ENCODE measurements at places on chromosomes 1 and 21.
A peak's percentile ranks its signal among the peaks of the same experiment; 100 is the strongest.

GRCh38 chr1:85290826-85291225 is 14.4 kb upstream of the BCL10 start:
- DNase-seq: no peak

DNA sequence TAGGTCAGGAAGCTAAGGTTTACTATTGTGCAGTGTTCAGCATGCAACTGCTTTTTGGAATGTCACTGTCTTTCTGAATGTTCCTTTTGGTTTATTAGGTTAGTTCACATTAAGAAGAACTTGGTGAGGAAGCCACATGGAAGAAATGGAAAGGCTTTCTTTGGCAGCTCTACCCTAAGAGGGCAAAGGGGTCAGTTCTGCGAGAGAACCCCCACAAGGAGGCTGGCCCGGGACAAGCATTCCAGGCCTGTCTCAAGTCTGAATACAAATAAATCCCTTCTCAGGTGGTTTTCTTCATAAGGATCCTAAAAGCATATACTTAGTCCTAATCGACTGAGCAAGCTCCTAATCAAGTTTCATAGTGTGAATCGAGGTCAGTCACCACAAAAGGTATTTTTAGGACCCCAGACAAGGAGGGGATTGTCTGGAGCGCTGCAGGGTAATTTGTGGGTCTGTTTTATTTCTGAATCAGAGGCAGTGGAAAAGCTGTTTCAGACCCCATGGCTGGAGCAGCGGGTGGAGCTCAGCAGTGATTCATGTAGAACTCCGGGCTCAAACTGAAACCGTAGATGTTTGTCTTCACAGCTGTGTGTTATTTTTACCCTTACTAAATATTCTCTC is 63.3 kb downstream of the ERG start:
- DNase-seq: no peak

- DNase-seq: no peak
Observed at GRCh38 chr1:206824331-206824730, 41.1 kb upstream of the IL20 start.

DNA sequence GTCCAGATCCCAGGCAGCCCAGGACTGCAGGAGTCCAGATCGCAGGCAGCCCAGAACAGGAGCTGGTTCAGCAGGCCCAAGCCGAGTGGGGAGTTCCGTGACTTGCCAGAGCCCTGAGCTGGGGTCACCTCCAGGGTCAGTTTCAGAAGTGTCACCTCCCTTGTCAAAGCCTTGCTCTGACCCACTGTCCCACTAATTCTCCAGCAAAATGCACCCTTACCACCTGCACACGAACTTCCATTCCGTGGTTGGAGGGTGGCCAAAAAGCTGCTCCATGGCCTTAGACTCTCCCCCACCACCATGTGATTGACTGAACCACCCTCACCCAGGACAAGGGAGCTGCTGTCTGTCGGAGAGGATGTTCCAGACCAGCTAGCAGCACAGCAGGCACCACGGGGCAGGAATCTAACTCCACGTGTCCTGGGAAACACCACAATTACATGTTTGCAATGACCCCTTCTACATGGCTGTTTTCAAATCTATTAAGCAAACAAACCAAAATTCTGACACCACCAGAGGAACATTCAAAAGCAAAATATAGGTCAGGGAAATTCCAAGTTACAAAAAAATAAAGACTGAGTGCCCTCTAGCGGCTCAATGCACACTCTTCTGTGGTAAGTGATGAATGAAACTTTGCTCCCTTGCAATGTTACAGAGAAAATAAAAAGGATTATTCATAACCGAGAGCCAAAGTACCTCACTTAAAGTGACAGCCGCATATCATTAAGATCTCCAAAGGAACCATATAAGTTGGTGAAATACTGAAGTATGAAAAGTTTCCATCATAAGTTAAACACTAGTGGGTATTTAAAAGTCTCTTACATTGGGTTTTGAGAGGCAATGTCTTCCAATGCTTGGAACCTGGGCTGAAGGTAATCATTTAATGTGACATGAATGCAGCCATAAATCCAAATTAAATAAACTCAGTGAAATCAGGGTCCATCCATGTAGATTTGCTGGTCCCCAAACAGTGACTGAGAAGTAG is 76.3 kb downstream of the NPHP4 start:
- peak; percentile 27 for DNase-seq

- DNase-seq: peak; percentile 80
Observed at GRCh38 chr1:25517476-25518394, 25.7 kb upstream of the LDLRAP1 start.
